Activated CD8-positive, alpha-beta memory T cell treated with anti-CD3 and anti-CD28 coated beads for 24 hours (primary cell): ENCODE measurements at places on chromosomes 6 and 20.
A peak's percentile ranks its signal among the peaks of the same experiment; 100 is the strongest.

GRCh38 chr20:44008806-44009678 is 94.4 kb downstream of the TOX2 start:
- DNase-seq, result no peak

DNA sequence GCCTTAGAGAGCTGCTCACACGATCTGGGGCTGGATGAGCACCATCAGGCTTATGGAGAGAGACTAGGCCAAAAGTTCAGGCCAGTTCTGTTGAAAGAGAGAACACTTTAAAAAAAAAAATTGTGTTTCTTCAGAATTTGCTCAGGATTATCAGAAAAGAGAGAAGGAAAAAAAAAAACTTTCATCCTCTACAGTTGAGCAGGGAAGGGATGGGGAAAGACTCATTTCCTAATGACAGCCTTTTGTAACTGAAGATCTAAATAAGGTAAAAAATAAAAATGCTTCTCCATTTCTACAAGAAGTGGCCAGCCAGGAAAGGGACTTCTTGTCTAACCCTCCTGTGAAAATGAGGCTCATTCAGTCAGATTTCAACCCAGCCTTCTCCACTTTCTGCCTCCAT is 134.8 kb downstream of the LY86 start:
- no peak for DNase-seq

DNA sequence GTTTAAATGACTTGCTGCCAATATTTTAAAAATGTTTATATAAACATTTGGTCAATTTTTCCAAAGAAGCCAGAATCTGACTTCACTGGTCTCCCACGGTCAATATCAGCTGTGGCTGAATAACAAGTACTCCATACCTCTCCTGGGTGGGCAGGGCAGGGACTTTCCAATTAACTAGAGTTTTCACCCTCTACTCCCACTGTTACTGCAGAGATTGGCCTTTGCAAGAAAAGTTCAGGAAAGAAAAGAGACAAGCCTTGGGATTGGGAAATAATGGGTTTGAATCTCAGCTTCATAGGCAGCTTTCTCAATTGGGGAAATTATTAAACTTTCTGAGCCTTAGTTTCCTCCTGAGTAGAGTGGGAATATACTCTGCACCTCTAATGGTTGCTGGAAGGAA is 236.9 kb downstream of the PRL start:
- no peak for DNase-seq

DNA sequence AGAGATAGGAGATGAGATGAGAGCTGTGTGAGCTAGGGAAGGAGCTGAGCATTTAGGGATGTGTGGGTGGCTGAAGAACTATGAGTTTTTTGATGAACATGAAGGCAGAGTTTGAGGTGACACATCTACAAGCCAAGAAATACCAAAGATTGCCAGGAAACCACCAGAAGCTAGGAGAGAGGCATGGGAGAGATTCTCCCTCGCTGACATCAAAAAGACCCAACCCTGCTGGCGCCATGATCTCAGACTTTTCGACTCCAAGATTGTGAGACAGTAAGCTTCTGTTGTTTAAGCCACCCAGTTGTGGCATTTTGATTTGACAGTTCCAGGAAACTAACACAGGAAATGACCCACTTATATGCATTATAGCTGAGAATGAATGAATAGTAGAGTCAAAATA is 790.9 kb downstream of the TFAP2A start:
- DNase-seq, result no peak

GRCh38 chr6:39226639-39227329 is 2.5 kb downstream of the KCNK5 start:
- no peak for DNase-seq

GRCh38 chr20:11230999-11231398 is 557.2 kb upstream of the JAG1 start:
- no peak for DNase-seq

GRCh38 chr6:85865420-85866369 is 223.0 kb upstream of the SYNCRIP start:
- no peak for DNase-seq

DNA sequence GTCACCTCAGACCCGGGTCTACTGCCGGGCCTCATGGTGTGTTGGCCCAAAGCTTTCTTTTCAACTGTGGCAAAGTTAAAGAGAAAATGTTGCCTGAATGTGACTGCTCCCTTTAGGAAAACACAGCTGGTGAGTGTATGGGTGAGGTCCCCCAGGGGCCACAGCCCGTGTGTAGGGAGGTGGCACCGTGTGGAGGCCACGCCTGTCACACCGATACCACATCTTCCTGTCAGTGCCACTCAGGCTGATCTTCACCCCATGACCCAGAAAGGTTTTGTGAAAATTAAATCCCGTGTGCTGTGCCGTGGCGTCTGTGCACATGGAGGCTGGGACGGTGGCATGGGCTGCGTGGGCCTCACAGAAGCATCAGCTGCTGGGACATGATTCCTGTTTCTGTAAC is 10.7 kb upstream of the ADRM1 start:
- DNase-seq, result no peak

DNA sequence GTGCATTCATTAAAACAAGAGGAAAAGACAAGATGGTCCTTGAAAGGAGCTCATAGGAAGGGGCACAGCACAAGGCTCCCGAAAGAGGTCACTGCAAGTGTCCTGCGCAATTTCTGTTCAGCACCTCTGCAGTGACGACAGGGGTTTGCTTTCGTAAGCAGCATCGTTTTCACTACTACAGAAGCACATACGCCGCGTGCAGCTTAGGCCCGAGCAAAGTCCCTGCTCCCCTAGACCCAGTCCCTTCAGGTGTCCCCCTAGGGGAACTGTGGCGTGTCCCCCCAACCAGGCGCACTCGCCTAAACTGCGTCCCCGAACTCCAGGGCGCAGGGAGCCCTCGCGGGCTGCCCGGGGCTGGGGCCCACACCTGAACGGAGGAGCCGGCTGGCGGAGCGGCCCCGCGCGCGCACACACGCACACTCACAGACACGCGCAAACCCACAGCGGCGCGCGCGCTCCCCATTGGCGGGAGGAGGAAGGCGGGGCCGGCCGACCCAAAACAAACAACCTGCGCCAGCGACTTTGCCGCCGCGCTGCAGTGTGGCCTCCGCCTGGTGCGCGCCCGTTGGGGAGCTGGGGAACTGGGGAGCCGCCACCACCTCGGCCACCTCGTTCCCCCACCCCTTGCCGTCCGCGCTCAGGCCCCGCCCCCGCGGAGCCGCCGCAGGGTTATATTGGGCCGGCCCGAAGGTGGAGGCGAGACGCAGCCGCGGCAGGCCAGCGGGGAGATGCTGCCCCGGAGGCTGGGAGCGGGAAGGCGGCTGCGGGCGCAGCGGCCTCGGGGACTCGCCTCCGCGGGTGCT is at the start of gene FOXQ1:
Gene FOXQ1, plus strand, starts transcription at position 699 of the 803 bp plus-strand sequence. CDS start 607 bp downstream, outside the sequence.
- DNase-seq, result no peak

DNA sequence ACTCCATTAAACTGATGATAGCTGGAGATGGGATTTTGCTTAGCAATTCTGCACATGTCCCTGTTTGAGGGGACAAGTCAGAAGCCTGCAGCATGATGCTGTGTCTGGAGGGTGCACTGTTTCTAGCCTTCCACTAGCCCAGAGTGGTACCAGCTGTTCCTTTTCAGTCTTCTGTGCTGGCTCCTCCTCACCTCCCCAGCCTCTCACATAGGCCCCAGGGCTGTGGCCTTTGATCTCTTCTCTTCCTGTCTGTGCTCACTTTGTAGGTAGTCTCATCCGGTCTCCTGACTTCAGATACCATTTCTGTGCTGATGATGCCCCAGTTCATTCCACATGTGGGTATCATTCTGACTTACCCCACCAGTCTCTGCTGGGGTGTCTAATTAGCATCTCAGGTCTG is 126.3 kb downstream of the HIVEP1 start:
- DNase-seq, result no peak

GRCh38 chr6:55131616-55132015 is 42.7 kb upstream of the HCRTR2 start:
- no peak for DNase-seq

GRCh38 chr6:159817951-159818739 is 18.1 kb downstream of the PNLDC1 start:
- no peak for DNase-seq

DNA sequence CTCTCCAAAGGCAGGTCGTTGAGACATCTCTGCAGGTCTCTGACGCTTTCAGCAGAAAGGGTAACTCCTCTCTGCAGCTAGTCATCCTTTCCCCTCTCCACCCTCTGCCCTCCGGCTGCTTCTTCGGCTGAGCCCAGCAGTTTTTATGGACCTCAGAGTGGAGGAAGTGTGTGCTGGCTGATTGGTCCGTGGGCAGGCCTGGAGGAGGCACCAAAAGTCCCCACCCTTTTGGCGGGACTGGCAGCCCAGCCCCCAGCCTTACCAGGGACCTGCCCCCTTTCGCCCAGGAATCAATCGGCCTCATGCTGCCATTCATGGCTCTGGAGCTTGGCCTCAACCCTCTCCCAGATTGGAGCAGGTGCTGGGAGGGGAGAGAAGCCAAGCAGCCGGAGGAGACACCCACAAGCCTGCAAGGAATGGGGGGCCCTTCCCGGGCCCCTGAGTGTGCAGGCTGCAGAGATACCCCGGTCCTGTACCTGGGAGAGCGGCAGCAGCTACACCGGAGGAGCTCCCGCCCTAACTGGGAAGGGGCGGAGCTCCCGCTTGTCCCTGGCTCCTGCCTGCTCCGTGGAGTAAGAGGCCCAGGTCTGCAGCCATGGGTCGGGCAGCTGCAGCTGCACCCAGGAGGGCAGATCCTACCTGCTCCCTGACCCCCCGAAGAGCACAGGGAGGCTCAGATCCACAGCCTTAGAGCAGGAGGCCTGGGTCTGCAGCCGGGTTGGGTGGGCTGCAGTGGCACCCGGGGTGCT is 170.3 kb upstream of the SOX4 start:
- no peak for DNase-seq

DNA sequence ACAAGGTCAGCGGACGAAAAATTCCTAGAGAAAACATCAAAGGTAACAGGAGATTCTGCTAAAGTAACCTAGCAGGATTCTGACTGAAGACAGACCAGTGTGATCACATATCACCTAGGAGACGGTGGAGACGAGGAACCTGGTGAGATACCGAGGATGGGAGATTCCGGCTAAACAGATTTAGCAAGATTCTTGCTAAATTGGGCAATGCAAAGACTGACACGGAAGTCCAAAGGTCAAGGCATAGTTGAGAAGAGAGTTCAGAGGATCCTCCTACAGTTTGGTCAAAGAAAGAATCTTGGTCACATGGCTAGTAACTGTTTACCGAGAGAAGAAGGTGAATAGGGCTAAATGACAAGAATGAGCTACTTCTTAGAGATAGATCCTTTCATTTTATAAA is 61.1 kb downstream of the TMEM170B start:
- no peak for DNase-seq

DNA sequence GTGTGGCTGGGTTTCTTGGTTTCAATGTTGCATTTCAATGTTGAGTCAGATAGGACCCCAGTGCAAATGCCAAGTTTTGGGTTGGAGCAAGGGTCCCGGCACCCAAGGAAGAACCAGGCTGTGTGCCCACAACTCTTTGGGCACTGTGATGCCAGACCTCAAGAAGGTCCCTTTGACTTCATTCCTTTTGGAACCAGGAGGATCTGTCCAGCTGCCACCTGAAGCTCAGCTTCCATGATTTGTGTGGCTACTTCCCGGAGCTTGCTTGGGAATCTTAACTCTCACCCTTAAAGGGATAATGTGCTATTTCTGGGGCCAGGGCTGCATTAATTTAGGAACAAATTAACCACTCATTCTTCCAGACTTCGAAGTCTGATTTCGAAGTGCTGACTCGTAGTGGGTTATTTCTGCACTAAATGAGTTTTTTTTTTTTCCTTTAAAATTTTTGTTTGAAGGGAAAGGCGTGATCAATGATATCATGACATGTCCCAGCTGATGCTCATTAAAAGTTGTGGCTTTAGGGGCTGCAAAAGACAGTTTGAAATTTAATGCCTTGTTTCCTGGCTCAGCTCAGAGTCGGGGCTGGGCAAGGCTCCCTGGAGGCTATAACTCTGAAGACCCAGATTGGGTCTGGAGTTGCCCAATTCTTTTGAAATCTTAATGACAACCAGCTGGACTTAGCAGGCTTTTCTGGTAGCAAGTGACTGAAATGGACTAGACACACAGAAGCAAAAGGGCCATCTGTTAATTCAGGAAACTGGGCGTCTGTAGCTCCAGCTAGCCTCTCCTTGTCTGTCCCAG is 24.0 kb upstream of the PHACTR3 start:
- no peak for DNase-seq

DNA sequence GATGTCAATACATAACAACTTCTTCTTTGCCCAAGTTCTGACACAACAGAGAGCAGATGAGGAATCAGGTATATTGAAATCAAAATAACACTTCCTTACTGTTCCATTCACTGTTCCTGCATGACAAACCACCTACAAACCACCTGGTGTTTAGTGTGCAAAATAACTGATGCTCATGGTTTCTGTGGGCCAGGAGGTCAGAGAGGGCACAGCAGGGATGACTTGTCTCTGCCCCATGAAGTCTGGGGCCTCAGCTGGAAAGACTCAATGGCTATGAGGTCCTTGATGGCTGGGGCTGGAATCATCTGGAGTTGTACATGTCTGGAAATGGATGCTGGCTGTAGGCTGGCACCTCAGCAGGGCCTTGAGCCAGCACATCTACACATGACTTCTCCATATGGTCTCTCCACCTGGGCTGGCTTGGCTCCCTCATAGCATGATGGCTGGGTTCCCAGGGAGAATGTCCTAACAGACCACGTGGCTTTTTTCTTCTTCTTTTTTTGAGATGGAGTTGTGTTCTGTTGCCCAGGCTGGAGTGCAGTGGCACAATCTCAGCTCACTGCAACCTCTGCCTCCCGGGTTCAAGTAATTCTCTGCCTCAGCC is 7.4 kb upstream of the COX4I2 start:
- no peak for DNase-seq

- DNase-seq, result peak; percentile 61
Measured at GRCh38 chr6:816510-817084, 123.7 kb upstream of the EXOC2 start.

DNA sequence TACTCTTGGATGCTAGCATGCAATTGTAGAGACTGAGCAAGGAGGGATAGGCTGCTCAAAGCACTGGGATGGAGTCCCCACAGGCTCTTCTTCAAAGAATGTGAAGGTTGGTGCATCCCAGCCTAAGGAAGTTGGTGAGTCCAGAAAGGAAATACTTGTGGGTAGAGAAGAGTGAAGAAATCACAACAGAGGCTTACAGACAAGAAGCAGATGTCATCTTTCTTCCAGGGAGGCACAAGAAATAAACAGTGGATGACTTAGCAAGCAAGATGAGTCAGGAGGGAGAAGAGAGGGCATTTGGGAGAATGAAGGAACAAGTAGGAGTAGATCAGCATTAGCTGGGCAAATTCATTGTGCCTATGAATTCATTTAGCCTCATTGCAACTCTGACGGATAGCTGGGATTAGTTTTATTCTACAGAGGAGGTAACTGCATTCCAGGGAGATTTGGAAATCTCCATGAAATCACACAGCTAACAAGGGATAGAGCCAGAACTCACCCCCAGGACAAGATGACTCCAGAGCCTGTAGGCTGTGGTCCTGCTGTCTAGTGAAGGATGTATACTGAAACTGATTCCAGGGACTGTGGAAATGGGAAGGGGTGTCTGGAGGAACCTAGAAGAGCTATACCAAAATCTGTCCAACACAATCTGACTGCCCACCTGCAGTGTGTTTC is 125.8 kb upstream of the SPTLC3 start:
- DNase-seq, result no peak
